Fibroblast of skin of right biceps (primary cell): ENCODE measurements at places on chromosomes 1 and 21.

GRCh38 chr1:59670662-59671061, 144.1 kb upstream of the HOOK1 start:
- no peak for DNase-seq

- peak; percentile 40 for DNase-seq
These were observed 20.4 kb upstream of the WARS2 start for GRCh38 chr1:119160866-119161265.

GRCh38 chr1:154925335-154926170, 11.0 kb downstream of the PMVK start:
- DNase-seq, result no peak

DNA sequence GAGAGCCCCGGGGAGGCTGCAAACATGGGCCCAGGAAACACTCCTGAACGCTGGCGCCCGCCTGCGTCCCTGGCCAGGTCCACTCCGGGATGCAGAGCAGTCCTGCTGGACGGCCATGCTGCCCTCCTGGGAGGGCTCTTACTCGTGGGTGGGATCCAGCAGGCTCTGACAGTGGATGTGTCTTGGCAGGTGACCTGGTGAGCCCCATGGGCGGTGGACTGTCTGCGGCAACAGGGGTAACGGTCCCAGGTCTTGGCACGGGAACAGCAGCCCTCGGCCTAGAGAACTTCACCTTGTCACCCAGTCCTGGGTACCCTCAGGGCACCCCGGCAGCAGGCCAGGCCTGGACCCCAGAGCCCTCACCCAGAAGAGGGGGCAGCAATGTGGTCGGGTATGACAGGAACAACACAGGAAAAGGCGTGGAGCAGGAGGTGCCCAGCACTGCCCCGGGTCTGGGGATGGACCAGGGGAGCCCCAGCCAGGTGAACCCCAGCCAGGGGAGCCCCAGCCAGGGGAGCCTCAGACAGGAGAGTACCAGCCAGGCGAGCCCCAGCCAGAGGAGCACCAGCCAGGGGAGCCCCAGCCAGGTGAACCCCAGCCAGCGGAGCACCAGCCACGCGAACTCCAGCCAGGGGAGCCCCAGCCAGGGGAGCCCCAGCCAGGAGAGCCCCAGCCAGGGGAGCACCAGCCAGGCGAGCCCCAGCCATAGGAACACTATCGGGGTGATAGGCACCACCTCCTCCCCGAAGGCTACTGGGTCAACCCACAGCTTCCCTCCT, 39.8 kb downstream of the UMODL1 start:
- DNase-seq, result no peak

- DNase-seq, result peak; percentile 87
These were observed 64.9 kb upstream of the ARTN start for GRCh38 chr1:43868741-43869067.
